ENCODE measurements at places on chromosomes 16 and 17.

- no peak for DNase-seq
Measured at GRCh38 chr17:33459078-33459940, 166.2 kb upstream of the ASIC2 start.

- no peak for DNase-seq
Measured at GRCh38 chr17:57422574-57423164, 166.3 kb downstream of the MSI2 start.

DNA sequence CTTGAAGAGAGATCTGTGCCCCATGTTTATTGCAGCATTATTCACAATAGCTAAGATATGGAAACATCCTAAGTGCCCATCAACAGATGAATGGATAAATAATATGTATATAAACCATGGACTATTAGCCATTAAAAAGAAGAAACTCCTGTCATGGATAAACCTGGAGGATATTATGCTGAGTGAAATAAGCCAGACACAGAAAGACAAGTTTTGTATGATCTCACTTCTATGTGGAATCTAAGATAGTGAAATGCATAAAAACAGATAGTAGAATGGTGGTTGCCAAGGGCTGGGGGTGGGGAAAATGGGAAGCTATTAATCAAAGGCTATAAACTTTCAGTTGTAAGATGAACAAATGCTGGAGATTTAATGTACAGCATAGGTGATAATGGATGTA lies 19.9 kb upstream of the HEATR6 start:
- no peak for DNase-seq

GRCh38 chr17:74569020-74570003 lies 2.0 kb upstream of the CD300H start:
- DNase-seq, result no peak

GRCh38 chr16:4002121-4002520 lies 114.1 kb downstream of the ADCY9 start:
- no peak for DNase-seq

Data from cortex of kidney (tissue), 1 donor.